ENCODE measurements at places on chromosomes 4 and X. TPM values are rescaled to one million over a fixed set of nuclear protein-coding genes. Genes with fewer than 3 reads are reported as not detected.

DNA sequence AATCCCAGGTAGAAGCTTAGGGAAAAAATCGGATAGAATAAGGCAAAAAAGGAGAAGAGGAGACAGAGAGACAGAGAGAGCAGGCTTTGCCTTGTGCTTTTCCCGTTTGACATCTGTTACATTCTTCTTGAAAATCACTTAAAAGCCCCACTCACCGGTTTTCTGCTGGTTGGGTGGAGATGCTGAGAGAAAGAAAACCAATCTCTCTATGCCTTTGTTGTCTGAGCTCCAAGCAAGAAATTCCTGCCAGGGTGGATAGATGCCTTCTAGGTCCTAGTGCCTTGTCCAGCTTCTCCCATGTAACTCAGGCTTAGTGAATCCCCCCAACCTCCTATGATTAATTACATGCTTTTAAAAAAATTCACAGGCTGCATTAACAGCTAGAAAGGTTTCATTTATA is at the start of gene DCX:
DCX (minus strand) TSS at position 210 of the 400 bp plus-strand sequence. CDS start 1,794 bp downstream, outside the sequence.
- H3K36me3 ChIP-seq = no peaks in the 10 kb centered on the region
- no peak within 1 kb of the TSS for H3K27ac ChIP-seq
- H3K27me3 ChIP-seq = no peaks in the 10 kb centered on the region
- no peaks in the 10 kb centered on the region for H3K4me1 ChIP-seq
- no peak for DNase-seq

GRCh38 chr4:168695288-168695687 is 198.4 kb downstream of the PALLD start:
- no peaks in the 10 kb centered on the region for H3K4me1 ChIP-seq
- no peak for DNase-seq
- H3K4me3 ChIP-seq = no peak overlapping the region
- peaks cover 8% of the 10 kb centered on the region for H3K36me3 ChIP-seq
- no peak overlapping the region for H3K27ac ChIP-seq
- no peaks in the 10 kb centered on the region for H3K27me3 ChIP-seq

DNA sequence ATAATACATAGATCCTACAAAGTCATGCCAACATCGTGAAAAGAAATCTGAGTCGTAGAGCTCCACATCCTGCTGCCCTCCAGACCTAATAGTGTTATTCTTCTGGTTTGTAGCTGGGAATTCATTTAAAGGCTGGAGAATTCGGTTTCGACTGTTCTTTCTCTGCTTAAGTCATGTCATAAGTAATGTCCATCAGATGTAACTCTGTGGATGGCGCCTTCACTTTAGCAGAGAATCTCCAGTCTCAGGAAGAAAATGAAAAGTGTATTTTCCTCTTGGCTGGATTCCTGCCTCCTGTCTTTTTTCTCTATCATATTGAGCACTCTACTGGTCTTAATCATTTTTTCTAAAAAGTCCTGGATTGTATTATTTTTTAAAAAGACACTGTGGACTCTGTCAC is 117.0 kb downstream of the PALLD start:
- H3K4me1 ChIP-seq = no peaks in the 10 kb centered on the region
- no peak overlapping the region for H3K27ac ChIP-seq
- no peak for DNase-seq
- H3K4me3 ChIP-seq = no peak overlapping the region
- H3K27me3 ChIP-seq = no peaks in the 10 kb centered on the region
- no peaks in the 10 kb centered on the region for H3K36me3 ChIP-seq

DNA sequence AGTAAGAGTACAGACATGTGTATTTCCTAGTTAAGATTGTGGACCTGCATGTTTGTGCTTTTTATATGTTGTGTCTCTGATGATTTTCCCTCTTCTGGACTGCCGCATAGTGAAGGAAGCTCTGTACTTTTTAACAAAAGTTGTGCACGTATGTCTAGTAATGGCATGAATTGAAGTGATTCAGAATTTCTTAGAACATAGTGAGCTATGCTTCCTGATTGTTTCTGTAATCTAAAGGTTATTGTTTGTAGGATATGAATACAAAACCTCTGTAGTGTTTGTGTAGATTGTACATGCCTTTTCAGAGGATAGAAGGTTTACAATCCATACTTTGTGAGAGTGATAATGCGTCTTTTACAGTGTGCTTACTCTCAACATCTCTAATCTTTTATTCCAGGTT is 37.0 kb upstream of the NUDT6 start:
- H3K4me3 ChIP-seq = no peak overlapping the region
- H3K36me3 ChIP-seq = no peaks in the 10 kb centered on the region
- H3K27ac ChIP-seq = no peak overlapping the region
- no peak for DNase-seq

Gene AFP
- total RNA-seq = not detected

Gene DGKK
- not detected for total RNA-seq

Gene PPP1R2C
- not detected for total RNA-seq

Gene CTAG1B
- not detected for total RNA-seq

Gene PAGE5
- not detected for total RNA-seq

Gene TMPRSS11D
- not detected for total RNA-seq

Data from gastrocnemius medialis (tissue), 4 donors.